ENCODE measurements at places on chromosomes 5 and 9. TPM values are rescaled to one million over a fixed set of nuclear protein-coding genes. Genes with fewer than 3 reads are reported as not detected.

The ZNF366 gene
- not detected for total RNA-seq

The MARCHF3 gene
- 4.0 TPM for total RNA-seq

The ROR2 gene
- 0.10 TPM for total RNA-seq

The TAL2 gene
- total RNA-seq: not detected

The PALM2AKAP2 gene
- total RNA-seq: 1.4 TPM

The PPP3R2 gene
- total RNA-seq: not detected

The IFNA13 gene
- total RNA-seq: not detected

The SAXO1 gene
- total RNA-seq: not detected

The ZBTB5 gene
- total RNA-seq: 8.0 TPM

The GARIN3 gene
- total RNA-seq: not detected

The RAB3C gene
- total RNA-seq: 27.7 TPM

The SLC1A3 gene
- total RNA-seq: 5.0 TPM

The IL9 gene
- not detected for total RNA-seq

The KIAA1958 gene
- 6.6 TPM for total RNA-seq

The RPL12 gene
- 4,221 TPM for total RNA-seq

The SLC6A7 gene
- total RNA-seq: 1.6 TPM

The IFNA2 gene
- not detected for total RNA-seq

The CDHR2 gene
- not detected for total RNA-seq

The CDK7 gene
- 129 TPM for total RNA-seq

The CCDC192 gene
- total RNA-seq: not detected

The GNA14 gene
- total RNA-seq: not detected

Measured in NCI-H460 (cell line).